ENCODE measurements at places on chromosomes 7 and 10.

- DNase-seq, result no peak
Observed at GRCh38 chr7:103922407-103922806, 67.1 kb downstream of the RELN start.

DNA sequence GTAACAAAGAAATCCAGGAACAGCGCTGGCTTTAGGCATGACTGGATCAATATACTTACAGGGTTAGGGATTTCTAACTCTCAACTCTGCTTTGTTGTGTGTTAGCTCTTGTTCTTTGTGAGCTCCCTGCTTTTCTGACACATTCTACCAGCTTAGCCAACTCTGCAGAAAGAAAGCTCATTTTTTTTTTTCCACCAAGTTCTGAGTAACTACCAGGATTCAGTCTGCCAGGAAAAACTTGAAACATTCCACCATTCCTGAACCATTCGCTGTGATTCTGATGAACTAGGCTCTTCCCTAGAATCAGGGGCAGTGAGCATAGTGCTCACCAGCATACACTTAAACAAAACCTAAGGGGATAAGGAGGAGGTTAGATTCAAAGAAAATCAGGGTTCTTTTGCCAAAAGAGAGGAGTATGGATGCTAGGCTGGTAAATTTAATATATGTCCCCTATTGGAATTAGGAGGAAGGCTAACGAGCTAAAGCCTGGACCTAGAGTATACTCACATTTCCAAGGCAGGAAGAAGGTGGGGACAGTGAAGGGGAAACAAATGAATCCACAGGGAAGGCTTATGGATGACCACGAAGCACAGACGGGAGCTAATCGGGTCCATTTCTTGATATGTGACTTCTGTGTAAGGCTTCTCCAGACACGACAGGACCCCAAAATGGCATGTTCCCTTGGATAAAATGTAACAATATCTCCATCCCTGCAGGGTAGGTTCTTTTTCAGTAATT is 183.4 kb downstream of the PRKG1 start:
- no peak for DNase-seq

- no peak for DNase-seq
Observed at GRCh38 chr7:44960011-44960580, 18.7 kb downstream of the MYO1G start.

DNA sequence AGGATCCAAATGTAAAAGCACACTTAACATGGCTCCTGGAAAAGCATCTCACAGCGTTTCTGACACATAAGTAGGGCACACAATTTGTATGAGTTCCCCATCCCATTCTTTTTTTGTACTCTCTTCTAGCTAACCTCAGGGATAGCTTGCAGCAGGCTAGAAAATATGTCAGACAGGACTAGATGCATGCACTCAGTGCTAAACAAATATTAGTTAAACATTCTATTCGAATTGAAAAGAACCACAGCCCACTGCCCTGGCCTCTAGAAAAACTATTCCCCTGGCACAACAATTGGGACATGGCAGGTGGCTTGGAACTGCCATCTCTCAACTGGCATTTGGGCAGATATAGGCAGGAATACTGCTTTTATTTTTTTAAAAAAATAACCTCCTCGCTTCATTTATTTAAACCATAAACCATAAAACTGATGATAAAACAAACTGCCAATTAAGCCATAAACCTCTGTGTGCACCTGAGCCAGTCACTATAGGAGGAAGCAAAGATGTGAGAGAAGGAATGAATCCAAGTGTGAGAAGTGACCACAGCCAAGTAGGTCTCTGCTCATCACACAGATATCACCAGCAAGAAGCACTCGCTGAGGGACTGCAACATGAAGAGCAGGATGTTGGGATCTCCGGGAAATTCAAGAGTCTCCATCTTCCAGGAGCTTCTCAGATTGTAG is 394.1 kb downstream of the NEBL start:
- DNase-seq, result no peak

DNA sequence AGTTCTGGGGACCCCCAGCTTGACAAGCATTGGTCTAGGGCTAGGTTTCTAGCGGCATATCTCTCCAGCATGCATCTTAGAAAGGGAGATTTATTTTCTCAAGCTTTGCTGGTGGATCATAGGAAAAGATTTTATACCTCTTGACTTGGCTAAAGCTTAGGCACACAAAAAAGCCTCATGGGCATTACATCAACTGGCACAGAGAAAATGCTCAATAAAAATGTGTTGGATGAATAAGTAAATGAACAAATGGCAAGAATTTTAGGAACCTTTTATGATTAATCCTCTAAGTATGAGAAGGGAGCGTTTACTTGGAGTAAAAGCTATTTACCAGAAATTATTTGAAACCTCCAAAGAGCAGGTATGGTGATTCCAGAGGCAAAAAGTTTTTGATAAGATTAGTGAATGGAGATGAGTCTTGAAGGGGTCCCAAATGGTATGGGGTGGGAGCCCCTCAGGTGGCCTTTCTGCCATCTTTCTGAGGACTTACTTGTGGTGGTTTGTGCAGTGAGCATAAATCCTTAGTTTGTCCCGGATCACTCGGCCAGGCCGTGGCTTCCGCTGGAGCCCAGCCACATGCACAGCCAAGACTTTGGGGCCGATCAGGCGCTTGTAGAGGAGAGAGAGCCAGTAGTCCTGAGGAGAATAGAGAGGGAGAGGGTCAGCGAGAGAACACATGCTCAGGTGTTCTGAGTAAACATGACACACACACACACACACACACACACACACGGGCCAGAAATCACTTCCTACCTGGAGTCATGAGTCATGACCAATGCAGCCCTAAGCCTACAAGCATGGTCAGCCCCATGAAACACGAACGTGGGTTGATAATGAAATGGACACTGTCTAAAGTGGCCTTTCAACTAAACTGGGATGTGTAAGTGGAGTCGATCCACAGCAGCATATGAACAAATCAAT is 43.1 kb upstream of the HPS1 start:
- no peak for DNase-seq

- no peak for DNase-seq
Observed at GRCh38 chr10:119522747-119523426, 19.6 kb downstream of the RGS10 start.

DNA sequence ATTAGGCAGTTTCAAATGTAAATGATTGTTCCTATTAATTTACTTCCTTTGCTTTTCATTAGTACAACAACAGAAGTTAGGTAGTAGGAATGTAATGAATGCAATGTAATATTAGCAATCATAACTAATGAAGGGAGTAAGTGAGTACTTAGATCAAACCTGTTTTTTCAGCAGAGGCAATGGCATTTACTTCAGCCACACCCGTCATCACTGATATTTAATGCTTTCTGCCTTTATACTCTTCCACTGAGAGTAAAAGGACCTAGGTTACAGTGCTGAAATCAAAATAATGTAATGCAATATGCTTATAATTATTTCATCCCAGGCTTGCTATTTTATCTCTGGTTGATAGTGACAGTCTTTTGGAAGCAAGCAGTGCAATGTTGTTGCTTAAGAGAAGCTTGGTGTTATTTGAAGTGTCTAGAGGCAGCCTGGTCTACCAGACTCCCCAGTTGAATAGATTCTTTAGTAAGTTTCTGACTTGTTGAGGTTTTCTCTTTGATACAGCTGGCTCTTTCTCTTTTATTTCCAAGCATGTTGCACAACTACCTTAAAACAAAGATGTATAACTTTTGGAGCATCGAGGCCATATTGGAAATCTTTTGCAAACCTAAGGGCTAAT is 149.4 kb downstream of the RNLS start:
- no peak for DNase-seq

GRCh38 chr7:55992346-55992745 is 28.0 kb downstream of the NIPSNAP2 start:
- DNase-seq, result no peak

DNA sequence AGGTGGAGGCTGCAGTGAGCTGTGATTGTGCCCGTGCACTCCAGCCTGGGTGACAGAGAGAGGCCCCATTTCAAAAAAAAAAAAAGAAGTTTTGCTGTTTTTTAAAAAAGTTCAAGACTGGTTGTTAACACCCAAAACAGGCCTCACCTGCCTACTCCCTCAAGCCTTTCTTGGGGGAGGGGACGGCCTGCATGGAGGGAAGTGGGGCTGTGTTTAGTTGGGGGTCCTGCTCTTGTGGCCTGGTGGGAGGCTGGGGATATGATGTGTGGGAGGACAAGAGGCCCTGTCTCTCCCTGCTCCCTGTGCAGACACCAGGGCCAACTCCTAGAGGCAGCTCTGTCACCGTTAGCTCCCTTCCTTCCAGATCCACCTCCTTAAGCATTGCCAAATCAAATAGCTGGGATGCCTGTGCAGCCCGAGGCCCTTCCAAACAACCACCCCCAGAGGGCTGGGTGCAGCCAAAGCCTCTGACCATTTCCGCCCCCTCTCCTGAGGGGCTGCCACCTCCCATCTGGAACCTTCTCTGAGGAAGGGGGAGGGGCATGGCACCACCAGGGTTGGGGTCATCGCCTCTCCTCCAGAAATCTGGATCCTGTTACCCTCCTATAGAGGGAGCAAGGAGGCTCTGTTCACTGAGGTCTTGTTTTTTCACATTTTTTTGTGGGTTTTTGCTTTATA is 32.9 kb upstream of the ANKRD2 start:
- no peak for DNase-seq

GRCh38 chr7:50594136-50594535 is 28.9 kb upstream of the DDC start:
- DNase-seq, result no peak

- no peak for DNase-seq
Observed at GRCh38 chr10:90993340-90993739, 72.5 kb upstream of the ANKRD1 start.

DNA sequence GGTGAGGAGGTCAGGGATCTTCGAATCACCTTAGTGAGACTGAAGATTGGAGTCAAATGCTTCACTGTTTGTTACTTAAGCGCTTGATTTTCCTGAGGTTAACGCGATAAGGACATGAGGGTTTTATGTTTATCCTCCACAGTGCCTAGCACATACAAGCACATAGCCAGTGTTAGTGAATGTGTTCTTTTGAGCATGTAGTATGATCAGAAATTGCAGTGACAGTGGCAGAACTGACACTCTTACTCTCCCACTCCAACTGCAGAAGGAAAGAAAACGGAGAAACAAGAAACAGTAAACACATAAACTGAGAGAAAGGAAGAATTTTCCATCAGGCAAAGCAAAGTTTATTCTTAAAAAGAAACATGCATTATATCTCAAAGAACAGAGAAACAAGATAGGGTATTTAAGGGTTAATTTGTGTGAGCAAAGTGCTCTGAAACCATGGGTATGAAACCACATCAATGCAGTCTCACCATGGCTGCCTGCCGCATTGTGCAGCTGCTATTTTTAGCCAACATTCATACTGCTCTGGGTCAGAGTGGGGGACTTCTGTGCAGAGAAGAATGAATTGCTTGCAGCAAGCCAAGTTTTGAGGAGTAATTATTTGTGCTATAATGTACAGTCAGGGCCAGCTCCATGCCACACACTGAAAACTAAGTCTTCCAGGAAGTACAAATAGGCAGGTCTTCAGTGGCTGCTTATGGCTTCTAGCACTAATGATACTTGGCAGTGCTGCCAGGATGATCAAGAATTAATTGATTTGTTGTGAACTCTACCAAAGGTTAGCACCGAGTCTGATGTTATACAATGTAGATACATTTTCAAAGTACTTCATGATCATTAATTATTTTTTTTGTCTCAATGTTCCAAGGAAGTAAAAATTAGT is 152.0 kb downstream of the MACC1 start:
- DNase-seq, result peak; percentile 87

DNA sequence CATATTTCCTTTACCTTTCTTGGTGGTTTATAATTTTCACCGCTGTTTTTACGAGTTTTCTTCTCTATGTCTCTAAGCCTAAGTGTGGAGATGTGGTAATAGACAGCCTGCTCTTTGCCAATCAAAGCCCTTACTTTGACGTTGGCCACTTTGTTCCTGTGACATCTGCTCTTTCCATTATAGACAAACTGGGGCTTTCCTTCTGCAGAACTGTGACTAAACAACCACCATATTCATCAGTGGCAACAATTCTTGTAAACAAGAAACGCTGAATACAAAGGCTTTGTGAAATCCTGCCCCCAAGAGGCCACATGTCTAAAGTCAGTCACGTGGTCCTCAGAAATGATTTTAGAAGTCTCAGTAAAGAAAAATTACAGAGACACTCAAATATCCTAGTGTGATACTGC is 59.6 kb upstream of the CAPZA2 start:
- DNase-seq, result no peak

GRCh38 chr10:21114683-21115082 is 217.6 kb upstream of the NEBL start:
- DNase-seq, result no peak

DNA sequence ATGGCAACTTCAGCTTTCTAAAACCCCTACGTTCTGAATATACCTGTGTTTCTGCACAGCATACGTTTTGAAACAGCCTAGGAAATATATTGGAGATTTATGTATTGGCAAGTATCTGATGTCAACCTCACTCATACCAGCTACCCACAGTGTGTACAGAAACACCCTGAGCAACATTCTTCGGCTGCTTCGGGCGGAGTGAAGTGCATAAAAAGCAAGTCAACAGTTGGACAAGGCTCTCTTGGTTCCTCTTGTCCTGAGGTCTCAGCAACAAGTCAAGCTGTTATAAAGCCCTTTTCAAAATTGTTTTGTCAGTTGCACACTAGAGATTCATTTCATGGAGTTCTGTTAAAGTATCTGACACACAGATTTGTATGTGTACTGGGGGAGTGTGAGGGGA is 40.0 kb upstream of the PAPSS2 start:
- DNase-seq, result no peak

DNA sequence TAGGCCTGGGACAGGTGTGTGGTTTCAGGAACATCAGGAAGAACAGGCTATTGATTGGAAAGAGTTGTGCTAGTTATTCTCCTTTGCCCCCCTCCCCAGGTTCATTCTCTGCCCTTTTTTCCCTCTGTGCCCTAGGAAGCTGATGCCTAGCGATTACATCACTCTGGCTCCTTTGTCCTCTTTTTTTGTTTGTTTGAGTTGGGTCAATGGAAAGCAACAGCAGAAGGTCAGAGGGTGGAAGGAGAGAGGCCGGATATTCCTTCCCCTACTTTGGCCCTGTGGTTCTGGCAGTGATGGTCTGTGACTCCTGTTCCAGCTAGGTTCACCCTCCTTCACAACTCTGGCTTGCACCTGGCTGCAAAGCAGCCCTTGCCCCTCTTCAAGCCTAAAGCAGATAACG is 18.9 kb downstream of the LOXL4 start:
- DNase-seq, result no peak

DNA sequence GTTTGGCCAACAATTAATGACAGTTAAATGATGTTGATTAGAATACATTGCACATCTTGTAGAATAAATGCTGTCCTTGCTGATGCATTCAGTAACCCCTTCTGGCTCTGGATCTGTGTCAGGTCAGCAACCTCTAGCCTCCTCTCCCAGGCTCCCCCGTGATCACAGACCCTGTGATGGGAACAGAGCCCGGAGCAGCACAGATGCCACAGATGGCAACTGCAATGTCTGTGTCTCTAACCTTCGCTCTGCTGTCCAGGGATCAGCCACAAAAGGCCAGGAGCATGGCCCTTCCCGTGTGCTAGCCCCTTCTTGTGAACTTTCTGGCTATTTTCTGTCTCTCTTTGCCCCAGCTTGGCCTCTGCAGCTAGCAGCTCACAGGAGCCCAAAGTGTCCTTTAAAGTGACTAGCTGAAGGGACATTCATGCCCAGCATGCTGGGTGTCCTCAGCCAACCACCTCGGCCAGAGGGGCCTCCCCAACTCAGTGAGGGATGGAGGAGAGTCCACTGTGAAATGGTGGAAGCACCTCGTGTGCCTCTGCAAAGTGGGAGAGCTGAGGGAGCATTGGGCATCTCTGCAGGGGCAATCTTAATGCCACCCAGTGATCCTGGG is 167.0 kb upstream of the TCERG1L start:
- DNase-seq, result no peak
